SJSA1 (cell line): ENCODE measurements at places on chromosomes 2 and 18. TPM values are rescaled to one million over a fixed set of nuclear protein-coding genes. Genes with fewer than 3 reads are reported as not detected.

The CHN1 gene
- total RNA-seq, result 35.8 and 62.0 TPM in 2 replicates

The ANKRD30BL gene
- not detected in 2 replicates for total RNA-seq

The SLC9A2 gene
- total RNA-seq, result 0.03 TPM in 1 of 2 replicates, not detected in the other

The INPP5D gene
- total RNA-seq, result 2.6 and 13.3 TPM in 2 replicates

The MARCHF4 gene
- total RNA-seq, result 2.5 and 4.3 TPM in 2 replicates

The LDLRAD4 gene
- 0.09 and 0.68 TPM in 2 replicates for total RNA-seq

The SPC25 gene
- 53.0 and 64.8 TPM in 2 replicates for total RNA-seq

The CFAP221 gene
- total RNA-seq, result not detected in 2 replicates

The WDPCP gene
- total RNA-seq, result 9.6 and 10.7 TPM in 2 replicates

The REG1B gene
- not detected in 2 replicates for total RNA-seq

The NPPC gene
- total RNA-seq, result not detected in 2 replicates

The CCDC150 gene
- 12.2 and 15.3 TPM in 2 replicates for total RNA-seq

The CFAP210 gene
- total RNA-seq, result not detected in 2 replicates

The AQP12B gene
- total RNA-seq, result not detected in 2 replicates

The PSMG2 gene
- 79.7 and 112 TPM in 2 replicates for total RNA-seq

The FEV gene
- total RNA-seq, result not detected in 2 replicates

The SERPINB11 gene
- total RNA-seq, result not detected in 2 replicates

The RBM44 gene
- 0.08 and 0.19 TPM in 2 replicates for total RNA-seq
